HFF-Myc (cell line): ENCODE measurements at places on chromosomes 1 and 21.

DNA sequence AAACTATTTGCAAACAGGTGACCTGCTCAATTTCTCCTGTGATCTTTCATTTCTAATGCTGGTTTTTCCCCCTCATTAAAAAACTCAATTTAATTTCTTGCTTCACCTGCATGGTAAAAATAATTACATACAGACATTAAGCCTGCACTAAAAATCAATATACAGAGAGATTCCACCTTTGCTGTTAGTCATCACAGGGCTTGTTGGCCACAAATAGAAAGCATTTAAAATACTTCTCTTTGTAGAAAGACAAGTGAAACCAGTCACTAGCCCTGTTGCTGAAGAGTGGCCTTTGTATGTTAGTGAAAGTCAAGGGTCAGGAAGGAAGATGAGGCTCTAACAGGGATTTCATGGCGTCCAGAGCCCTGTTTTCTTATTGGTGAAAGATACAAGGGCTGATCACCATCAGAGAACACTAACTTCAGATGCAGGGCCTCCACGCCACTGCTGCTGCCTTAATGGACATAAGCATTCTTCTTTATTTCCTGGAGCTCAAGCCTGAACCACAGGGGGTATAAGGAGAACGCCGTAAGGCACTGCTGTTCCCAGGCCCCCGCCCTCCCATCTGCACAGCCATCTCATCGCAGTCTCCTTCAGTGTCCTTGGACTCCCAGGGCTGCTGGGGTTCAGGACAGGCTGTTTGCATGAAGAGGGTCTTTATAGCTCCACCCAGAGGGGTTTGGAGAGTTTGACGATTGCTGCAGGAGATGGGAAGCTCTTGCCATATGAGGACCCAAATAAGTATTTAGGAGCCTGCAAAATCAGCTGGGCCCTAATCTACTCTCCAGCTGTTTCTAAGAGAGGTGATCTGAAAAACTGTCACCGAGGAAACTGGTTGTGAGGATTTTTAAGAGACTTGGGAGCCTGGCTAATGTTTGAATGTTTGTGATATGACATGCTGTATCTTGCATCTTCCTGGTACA lies 117.3 kb upstream of the IRF2BP2 start:
- DNase-seq, result no peak

DNA sequence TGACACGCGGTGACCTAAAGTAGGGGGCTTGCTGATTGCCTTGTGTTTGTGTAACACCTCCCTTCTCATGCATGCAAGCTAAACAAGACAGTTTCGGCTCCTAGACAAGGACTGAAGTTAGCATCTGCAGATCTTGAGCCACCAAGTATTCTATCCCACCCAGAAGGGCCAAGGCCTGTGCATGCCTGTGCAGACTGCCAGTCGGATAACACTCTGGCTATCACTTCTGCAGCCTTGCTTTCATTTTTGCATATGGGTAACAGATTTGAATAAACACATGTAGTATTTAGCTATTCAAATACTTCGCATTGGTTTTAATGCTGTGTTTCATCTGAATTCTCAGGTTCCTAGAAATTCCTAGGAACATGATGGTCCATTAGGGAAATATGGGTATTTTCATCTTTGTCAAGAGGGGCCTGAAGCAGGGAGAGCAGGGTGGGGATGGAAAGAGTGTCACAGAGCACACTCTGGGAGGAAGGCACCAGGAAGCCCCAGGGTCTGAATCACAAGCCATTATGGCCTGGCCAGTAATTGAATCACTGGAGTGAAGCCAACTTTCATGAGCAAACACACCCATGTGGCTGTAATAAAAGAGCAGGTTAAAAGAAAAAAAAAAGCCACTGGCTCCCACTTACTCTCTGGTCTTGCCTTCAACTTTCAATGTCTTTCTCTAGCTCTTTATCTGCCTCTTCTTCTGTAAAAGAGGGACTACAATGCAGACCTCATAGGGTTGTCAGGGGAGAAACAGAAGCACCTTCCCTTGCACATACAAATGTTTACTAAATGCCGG lies 28.3 kb downstream of the GADD45A start:
- DNase-seq, result peak; percentile 96

- DNase-seq, result no peak
These were observed 5.1 kb upstream of the SMIM1 start for GRCh38 chr1:3767328-3767925.

DNA sequence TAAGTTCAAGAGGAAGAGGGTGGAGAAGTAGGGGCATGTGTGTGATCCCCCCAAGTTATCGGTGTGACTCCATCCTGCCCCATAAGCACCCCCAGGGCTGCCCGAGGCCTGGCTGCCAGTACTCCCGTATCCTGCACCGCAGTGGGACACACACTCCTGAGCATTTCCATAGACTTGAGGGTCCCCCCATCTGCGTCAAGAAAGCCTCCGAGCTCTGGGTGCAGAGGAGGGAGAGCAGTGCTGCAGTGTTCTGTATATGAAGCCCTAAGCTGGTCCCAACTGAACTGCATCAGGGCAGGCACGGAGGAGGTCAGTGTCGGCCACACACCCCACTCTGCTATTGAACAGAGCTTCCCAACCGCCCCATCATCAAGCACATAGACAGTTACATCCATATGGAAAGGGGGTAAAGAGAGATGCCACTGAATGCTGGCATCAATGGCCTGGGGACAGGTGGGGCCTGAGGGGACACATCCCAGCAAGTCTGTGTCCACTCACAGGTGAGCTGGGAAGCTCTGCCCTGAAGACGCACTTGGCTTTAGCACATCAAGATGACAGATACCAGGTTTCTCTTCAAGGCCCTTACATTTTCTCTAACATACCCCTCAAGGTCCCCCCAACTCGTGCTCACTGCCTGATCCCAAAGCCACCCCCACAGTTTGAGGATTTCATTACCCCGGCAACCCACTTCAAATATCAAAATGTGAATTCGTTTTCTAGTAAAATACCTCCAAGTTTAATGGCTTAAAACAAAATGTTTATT lies 64.3 kb downstream of the EVA1C start:
- no peak for DNase-seq

- DNase-seq, result no peak
These were observed 2.8 kb upstream of the C1orf162 start for GRCh38 chr1:111471012-111471411.

GRCh38 chr1:27658951-27659496 lies 13.0 kb downstream of the IFI6 start:
- DNase-seq, result no peak

DNA sequence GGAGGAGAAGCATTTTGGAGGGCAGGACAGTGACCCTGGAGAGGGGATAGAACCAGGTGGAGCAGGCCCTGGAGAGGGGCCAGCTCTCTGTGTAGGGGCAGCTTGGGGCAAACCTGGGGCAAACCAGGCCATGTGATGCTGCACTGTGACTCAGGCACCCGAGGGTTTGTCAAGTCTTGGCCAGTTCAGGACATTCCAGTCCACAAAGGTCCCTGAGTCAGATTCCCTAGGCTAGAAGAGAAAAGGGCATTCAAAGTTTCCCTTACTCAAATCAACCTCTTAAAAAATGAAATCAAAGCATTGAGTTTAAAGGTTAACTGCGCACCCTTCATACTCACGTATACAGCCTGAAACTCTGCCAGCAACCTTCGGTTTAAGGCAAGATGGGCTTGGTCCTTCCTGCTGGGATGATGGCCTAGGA lies 25.2 kb upstream of the PLA2G2C start:
- no peak for DNase-seq

- no peak for DNase-seq
These were observed 99.5 kb upstream of the CD55 start for GRCh38 chr1:207221934-207222351.
